ENCODE measurements at places on chromosomes 4 and X.
A peak's percentile ranks its signal among the peaks of the same experiment; 100 is the strongest.

DNA sequence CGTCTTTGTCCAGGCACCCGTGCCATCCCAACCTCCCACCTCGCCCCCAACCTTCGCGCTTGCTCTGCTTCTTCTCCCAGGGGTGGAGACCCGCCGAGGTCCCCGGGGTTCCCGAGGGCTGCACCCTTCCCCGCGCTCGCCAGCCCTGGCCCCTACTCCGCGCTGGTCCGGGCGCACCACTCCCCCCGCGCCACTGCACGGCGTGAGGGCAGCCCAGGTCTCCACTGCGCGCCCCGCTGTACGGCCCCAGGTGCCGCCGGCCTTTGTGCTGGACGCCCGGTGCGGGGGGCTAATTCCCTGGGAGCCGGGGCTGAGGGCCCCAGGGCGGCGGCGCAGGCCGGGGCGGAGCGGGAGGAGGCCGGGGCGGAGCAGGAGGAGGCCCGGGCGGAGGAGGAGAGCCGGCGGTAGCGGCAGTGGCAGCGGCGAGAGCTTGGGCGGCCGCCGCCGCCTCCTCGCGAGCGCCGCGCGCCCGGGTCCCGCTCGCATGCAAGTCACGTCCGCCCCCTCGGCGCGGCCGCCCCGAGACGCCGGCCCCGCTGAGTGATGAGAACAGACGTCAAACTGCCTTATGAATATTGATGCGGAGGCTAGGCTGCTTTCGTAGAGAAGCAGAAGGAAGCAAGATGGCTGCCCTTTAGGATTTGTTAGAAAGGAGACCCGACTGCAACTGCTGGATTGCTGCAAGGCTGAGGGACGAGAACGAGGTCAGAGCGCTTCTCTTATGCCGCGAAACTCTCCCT lies at the start of gene TET2:
Gene TET2, plus strand, starts transcription at position 601 of the 740 bp plus-strand sequence. CDS start 87,067 bp downstream, outside the sequence.
- DNase-seq: peak; percentile 79

DNA sequence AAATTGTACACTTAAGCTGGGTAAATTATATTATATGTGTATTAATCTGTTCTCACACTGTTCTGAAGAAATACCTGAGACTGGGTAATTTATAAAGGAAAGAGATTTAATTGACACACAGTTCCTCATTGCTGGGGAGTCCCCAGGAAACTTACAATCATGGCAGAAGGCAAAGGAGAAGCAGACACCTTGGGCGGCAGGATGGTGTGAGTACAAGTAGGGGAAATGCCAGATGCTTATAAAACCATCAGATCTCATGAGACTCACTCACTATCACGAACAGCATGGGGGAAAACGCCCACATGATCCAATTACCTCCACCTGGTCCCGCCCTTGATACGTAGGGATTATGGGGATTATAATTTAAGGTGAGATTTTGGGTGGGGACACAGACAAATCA lies 34.9 kb downstream of the PDE5A start:
- DNase-seq: no peak

- no peak for DNase-seq
These were observed 23.9 kb upstream of the GPR34 start for GRCh38 chrX:41664908-41665307.

GRCh38 chr4:145956288-145956890 lies 17.8 kb upstream of the ZNF827 start:
- no peak for DNase-seq

- DNase-seq: no peak
These were observed 161.2 kb upstream of the TAPT1 start for GRCh38 chr4:16387448-16387847.

All from heart right ventricle (tissue), 16 donors.